Activated CD4-positive, alpha-beta T cell treated with anti-CD3 and anti-CD28 coated beads, Interleukin-2, Interleukin-4, amounts not matched to agents 100 ng/mL and 50 ng/mL, durations not matched to agents 16 hours and 8 hours (primary cell): ENCODE measurements at places on chromosomes 6 and 20.
A peak's percentile ranks its signal among the peaks of the same experiment; 100 is the strongest.

GRCh38 chr20:34262488-34263288 is 21.5 kb downstream of the ASIP start:
- DNase-seq: no peak

DNA sequence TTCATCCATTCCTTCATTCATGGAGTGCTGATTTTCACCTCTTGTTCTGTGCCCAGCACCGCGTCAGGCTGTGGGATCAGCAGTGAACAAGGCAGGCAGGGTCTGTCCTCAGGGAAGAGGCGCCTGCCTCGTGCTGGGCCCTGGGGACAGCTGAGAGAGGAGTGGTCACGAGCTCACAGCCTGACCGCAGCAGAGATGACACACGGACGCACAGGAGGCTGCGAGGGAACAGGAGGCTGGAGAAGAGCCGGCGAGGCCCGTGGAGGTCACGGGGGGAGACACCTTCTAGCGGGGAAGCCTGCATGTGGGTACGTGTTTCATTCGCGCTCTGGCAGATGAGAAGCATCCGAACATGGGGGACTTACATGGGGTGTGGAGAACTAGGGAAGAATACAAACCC is 27.5 kb downstream of the PXDC1 start:
- DNase-seq: no peak

DNA sequence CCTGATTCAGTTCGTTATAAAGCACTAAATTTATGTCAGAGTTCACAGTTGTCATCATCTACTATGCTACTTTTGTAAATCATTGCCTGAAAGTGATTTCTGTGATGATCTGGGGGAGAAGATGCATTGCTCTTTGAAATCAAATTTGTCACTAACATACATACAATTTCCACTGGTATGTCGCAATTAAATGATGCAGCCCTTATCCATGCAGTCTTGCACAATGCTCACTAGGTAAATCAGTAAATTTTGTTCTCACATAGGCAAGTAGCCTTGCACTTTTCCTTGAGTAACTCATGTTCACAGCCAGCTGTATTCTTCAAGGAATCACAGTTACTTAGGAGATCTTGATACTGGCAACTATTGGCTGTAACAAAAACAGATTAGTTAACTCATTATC is 20.8 kb downstream of the CRISP2 start:
- DNase-seq: no peak

DNA sequence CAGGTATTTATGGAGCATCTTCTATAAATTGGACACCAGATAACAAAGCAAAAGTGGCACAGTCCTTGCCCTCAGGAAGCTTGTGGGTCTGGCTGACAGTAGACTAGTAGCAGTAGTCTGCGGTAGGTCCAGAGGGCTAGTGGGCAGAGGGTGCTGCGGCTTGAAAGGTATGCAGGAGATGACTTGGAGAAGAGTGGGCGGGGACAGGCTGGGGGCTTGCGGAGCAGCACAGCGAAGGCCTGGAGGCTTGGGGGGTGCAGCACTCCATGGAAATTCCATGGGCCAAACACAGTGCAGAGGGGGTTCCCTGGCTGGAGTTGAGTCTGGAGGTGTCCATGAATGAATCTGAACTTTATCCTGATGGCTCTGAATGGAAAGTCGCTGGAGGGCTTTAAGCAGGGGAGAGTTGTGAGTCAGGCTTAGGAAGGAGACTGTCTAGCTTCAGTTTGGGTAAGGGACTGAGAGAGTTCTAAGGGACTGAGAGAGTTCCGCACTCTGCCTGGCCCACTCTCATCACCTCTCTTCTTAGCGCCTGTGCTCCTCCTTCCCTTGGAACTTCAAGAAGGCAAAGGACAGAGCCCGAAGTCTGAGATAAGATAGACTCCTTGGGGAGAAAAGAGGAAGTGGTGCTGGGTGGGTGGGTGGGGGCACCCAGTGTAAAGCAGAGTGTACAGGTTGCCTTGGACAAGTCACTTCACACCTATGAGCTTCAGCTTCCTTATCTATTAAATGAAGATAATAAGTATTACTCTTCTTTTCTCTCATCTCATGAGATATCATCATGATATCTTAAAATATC is 8.8 kb downstream of the PKIG start:
- no peak for DNase-seq

- no peak for DNase-seq
Measured at GRCh38 chr6:108581932-108582475, 21.3 kb downstream of the FOXO3 start.

DNA sequence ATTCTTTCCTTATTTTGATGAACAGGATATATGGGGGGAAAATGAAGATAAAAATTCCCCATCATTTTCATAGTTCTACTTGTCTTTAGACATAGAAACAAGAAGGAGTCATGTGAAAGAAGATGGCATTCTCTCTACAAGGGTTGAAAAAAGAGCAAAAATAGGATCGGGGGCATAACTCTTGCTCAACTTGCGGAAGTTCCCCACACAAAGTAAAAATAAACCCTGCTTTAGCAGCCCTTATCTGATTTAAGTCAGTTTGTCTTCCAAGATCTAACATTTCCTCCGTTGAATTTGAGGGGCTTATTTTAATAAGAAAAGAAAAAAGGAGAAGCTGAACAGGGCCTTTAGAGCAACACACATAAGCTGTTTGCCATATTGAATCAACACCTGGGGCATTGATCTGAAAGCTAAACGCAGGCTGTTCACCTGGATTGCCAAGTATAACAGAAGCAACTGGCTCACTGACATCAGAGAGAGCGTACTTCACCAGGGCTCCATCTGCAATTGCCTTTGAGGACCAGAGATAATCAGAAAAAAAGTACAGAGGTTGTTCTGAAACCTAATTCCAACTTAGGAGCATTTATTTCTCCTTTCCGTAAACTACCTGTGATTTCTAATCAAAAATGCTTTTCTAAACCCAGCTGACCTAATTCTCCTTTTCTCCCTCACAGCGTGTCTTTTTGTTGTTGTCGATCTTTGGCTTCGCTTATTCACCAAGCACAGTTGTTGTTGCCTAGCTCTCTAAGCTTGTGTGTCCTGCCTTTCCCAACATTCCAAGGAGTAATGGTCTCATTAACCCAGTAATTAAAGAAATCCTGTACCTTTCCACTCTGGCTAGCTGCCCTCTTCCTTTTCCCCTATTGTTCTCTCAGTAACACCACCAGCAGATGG is 568.0 kb downstream of the KIF16B start:
- DNase-seq: no peak

GRCh38 chr20:9557411-9557810 is 43.0 kb downstream of the LAMP5 start:
- DNase-seq: no peak

DNA sequence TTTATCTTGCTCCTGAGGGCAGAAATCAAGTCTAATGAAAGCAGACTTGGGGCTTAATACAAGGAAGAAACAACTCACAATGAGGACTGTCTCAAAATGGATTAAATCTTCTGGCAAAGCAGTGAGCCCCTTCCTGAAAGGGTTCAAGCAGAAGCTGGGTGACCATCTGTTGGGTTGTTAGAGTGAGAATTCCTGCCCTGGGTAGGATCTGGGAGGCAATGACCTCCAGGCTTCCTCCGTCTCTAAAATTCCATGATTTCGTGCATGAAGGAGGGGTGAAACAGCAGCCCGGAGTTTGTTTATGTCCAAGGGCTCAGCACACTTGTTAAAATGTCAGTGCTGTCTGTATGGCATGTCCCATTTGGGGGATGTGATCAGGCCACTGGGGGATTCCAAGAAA is 64.0 kb upstream of the KCNK16 start:
- DNase-seq: no peak

GRCh38 chr20:43554369-43554768 is 4.5 kb upstream of the SGK2 start:
- DNase-seq: no peak

- DNase-seq: no peak
Measured at GRCh38 chr6:150639823-150640331, 40.2 kb downstream of the PLEKHG1 start.

- DNase-seq: no peak
Measured at GRCh38 chr20:723756-724155, 44.5 kb downstream of the SLC52A3 start.

- DNase-seq: no peak
Measured at GRCh38 chr20:35339007-35339406, 46.8 kb upstream of the FAM83C start.

GRCh38 chr20:34824452-34824805 is 1.0 kb downstream of the NCOA6 start:
- peak; percentile 80 for DNase-seq

- no peak for DNase-seq
Measured at GRCh38 chr6:33372526-33373123, 19.0 kb upstream of the KIFC1 start.

DNA sequence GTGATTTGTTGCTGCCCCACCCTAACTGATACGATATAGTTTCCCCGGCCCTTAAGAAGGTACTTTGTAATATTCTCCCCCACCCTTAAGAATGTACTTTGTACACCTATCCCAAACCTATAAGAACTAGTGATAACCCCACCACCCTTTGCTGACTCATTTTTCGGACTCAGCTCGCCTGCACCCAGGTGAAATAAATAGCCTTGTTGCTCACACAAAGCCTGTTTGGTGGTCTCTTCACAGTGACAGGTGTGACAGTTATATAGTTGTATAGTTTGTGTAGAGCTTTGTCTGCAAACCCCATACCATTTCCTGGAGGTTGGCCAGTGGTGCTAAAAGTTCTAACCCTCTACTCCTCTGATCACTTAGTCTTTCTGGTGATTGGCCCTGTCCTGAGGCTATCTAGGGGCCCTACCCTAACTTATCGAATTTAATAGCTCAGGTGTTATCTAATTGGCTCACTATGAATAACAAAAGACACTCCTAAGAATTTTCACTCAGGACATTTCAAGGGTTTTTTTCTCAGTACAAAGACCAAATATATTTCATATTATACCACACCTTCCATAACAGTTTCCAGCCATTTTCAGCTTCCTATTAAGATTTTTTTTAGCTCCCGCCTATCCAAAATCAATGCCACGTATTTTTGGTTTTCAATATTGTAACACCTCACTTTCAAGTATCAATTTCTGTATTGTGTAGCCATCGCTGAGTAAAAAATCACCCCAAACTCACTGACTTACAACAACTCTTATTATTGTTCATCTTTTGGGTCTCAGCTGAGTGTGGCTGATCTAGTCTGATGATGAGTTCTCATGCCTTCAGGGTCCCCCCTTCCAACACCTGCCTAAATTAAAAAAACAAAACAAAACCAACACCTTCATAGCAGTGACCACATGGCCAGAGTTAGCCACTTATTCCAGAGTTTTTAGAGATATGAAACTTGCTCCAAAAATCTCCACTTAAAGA is 9.8 kb upstream of the BTN1A1 start:
- peak; percentile 24 for DNase-seq
